ENCODE measurements at places on chromosomes 6 and 20.

DNA sequence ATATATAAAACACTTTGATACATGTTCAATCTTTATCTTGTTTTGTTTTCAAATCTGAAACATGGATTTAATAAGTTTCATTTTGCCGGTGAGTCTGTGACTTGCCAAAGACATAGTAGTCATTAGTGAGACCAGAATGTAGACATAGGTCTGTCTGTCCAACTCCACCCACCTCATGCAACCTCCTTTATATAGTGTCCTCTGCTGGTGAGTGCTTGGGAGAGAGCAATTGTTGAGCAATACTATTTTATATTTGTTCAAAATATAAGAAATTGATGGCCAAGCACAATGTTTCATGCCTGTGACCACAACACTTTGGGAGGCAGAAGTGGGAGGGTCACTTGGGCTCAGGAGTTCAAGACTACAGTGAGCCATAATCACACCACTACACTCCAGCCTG, 10.8 kb upstream of the LY86 start:
- DNase-seq, result peak; percentile 30

- peak; percentile 96 for DNase-seq
Measured at GRCh38 chr6:89321131-89321970, 6.3 kb upstream of the GABRR2 start.

DNA sequence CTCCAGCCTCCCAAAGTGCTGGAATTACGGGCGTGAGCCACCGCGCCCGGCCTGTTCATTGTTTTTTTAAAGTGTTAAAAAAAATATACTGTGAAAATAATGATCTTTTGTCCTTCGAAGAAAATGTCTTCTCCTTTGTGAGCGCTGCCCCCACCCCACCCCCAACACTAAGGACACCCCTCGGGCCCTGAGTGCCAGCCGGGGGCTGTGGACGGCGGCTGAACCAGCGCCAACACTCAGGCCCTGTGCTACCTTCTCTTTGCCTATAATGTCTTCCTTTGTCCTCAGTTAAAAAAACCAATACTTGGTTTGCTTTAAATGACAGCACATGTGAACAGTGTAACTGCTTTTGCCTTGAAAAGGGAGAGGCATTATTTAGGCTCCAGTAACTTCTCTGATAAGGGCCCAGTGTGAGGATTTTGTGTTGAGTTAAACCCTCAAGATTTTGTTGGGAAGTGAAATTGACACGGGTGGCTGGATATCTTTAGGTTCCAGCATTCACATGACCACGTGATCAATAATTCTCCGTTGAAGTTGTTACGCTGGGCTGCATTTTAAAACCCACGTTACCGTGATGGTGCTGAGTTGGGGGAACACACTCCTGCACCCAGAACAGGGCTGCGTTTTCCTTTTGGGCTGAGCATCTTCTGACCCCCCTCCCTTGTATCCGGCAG, 9.5 kb upstream of the ADRM1 start:
- no peak for DNase-seq

- no peak for DNase-seq
Measured at GRCh38 chr6:127515234-127515793, 3.8 kb downstream of the MTCL3 start.

- DNase-seq, result no peak
Measured at GRCh38 chr6:21808551-21809242, 215.1 kb downstream of the SOX4 start.

GRCh38 chr6:108727966-108728730, 120.1 kb upstream of the ARMC2 start:
- DNase-seq, result peak; percentile 82

- DNase-seq, result no peak
Measured at GRCh38 chr20:35199740-35200139, 26.8 kb upstream of the MMP24 start.

DNA sequence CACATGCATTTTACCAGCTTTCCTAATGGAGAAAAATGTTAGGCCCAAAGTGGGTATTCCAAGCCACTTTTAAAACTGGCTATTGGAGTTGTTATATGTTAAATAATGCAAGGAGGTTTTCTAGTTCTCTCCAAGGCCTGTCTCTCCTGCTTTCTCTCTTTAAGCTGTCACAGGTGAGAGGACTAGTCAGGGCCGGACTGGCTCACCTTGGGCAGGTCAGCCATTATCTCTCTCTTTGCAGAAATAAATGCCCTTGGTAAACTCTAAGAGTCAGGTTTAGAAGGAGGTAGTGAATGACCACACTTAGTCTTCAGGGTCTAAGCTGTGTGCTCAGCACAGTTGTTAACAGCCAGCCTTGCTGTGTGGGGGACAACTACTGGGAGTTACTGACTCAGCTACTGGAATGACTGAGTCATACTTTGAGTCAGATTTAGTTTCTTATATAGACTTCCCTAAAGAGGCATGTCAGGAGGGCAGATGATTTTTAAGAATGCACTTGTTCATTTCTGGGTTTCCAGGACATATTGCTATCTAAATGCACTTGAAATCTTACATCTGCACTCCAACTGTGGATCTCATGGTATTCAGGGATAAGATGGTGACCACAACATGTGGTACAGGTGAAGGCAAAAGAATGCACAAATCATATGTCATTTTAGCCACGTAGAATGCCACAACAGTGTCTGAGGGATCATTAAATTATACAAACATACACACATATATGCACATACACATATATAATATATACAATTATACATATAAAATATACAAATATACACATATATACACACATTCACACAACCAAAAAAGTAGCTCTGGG, 719.4 kb downstream of the EPM2A start:
- DNase-seq, result peak; percentile 86

DNA sequence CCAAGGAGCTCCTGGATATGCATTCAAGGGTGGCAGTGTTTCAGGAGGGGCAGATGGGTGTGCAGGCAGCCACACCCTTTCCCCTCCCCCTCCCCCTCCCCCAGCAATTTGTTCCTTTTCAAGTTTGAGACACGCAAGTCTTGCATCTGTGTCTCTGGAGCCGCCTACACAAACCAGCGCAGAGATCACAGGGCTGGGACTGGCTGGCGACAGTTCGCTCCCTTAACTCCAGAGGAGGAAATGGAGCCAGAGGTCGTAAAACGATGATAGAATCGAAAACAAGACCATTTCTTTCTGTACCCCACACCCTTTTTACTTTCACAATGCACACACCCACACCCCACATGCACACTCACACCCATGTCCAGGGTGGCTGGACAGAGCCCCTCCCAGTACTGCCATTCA, 163.1 kb downstream of the LY86 start:
- DNase-seq, result peak; percentile 95

- no peak for DNase-seq
Measured at GRCh38 chr6:144350528-144350880, 65.4 kb downstream of the UTRN start.

- DNase-seq, result no peak
Measured at GRCh38 chr20:5401277-5401875, 84.6 kb upstream of the PROKR2 start.

- no peak for DNase-seq
Measured at GRCh38 chr6:85449818-85450759, at the start of gene NT5E. Gene NT5E, plus strand, starts transcription at chr6:85450083. Its CDS starts 57 bp downstream, at chr6:85450140.

- no peak for DNase-seq
Measured at GRCh38 chr20:18721551-18722115, 92.0 kb upstream of the SCP2D1 start.

GRCh38 chr20:11403711-11404110, 514.0 kb upstream of the BTBD3 start:
- no peak for DNase-seq

DNA sequence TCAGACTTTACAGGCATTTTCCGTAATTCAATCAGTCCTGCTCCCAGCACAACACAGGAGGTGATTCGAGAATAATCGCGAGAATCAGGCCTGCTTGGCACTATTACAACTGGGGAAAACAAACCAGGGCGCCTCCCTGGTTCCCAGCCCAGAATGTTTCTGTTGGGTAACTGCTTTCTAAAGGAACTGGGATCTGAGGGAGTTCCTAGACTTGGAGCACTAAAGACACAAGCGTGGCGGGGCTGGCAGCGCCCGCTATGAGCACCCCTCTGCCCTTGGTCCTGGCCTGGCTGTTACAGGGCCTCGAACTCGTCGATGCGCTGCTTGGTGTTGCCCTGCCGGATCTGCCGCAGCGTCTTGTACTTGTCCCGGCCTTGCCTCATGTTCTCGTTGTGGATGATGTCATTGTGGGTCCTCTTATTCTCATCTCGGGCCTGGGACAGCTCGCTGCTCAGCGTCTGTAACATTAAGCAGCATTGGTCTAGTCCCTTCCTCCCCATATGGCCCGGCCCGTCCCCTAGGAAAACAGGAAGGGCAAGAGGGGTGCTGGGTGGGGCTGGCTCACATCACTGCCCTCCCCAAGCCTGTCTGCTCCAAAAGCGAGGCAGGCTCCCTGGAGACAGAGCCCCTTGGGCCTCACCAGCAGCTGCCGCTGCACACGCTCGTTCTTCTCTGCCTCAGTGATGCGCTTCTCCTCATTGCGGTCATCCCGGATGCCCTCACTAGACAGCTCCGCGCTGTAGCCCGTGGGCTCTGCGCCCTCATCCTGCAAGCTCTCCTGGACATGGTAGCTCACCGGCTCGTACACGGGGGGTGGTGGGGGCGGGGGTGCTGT, 52.3 kb downstream of the EZR start:
- DNase-seq, result no peak

GRCh38 chr20:25198663-25199383, 3.3 kb downstream of the ENTPD6 start:
- no peak for DNase-seq

DNA sequence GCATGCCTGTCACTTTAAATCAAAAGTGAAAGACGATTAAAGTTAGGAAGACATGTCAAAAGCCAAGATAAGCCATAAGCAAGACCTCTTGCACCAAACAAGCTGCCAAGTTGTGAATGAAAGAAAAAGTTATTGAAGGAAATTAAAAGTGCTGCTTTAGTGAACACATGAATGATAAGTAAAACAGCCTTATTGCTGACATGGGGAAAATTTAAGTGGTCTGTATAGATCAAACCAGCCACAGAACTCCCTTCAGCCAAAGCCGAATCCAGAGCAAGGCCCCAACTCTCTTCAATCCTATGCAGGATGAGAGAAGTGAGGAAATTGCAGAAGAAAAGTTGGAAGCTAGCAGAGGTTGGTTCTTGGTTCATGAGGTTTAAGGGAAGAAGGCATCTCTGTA, 9.3 kb upstream of the RIPK1 start:
- DNase-seq, result no peak

DNA sequence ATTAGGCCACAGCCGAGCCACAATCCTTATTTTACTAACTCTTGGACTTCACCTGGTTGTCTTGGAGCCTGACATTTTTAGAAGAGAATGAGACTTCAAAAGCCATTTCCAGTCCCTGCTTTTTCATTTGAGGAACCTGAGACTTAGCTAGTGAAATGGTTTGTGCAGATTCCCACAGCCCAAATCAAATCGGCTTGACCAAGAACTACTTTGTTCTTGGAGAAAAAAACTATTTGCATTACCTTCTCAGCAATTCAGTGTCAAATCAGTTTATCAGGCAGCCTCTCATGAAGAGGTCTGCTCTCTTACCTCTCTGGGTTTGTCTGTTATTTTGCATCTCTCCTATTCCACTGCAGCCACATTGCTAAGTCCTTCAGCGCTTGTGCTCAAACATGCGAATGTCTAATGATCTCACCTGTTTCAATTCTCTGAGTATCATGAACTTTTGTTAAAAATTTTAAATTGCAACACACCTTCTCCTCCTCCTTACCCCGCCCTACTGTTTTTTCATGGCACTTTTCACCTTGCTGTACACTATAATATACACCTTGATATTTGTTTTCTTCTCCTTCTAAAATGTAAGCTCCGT, 573 bp upstream of the IFNGR1 start:
- DNase-seq, result no peak

- DNase-seq, result peak; percentile 87
Measured at GRCh38 chr6:125746731-125747588, 2.5 kb upstream of the HEY2 start.

DNA sequence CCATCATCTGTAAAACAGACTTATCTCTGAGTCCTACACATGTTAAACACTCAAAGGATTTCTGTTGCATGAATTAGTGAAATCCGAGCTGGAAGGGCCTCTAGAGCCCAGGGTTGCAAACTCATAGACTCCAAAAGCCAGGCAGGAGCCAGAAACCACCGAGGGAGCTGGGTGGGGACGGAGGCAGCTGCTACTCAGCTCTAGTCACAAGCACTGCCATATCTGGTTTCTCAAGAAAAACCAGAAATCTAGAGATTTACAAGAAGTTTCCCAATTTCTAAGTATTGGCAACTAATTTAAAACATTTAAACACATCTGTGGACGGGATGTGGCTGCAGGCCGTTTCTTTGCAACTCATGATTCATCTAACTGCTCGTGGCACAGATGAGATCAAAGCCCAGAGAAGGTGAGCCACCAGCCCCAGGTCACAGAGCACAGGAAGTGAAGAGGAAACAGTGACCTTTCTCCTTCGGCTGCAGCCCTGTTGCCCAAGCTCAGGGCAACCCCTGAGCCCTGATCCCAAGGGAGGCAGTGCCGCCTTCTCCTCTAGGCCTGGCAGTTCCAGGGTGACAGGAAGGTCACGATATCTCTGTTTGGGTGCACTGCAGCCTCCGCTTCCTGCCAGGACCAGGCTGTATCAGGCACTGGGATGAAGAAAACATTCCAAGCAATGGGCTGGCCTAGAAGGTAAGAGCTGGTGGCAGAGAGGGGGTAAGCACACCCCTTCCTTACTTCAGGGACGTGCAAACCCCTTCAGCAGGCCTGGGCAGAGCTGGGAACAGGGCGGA, 26.4 kb upstream of the PTGIS start:
- DNase-seq, result peak; percentile 87

- peak; percentile 81 for DNase-seq
Measured at GRCh38 chr6:11096109-11096508, 2.5 kb downstream of the SMIM13 start.

DNA sequence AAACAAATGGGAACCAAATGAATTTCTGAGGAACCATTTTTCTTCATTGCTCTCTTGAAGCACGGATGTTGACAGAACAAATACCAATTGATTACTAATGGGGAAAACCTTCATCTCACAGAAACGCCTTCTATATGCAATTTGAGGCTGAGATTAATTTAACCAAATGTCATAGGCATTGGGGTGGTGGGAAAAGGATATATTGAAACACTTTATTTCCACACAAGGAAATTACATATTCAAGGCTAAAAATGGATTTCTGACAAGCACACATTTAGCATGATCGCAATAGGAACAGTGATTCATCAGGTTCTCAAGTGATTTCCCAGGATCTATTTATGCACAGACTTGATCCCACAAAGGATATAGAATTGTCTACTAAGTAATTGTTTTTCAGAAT, 88.9 kb downstream of the COL12A1 start:
- DNase-seq, result no peak

Data from NB4 (cell line).